ENCODE measurements at places on chromosomes 16 and 17.
A peak's percentile ranks its signal among the peaks of the same experiment; 100 is the strongest.

DNA sequence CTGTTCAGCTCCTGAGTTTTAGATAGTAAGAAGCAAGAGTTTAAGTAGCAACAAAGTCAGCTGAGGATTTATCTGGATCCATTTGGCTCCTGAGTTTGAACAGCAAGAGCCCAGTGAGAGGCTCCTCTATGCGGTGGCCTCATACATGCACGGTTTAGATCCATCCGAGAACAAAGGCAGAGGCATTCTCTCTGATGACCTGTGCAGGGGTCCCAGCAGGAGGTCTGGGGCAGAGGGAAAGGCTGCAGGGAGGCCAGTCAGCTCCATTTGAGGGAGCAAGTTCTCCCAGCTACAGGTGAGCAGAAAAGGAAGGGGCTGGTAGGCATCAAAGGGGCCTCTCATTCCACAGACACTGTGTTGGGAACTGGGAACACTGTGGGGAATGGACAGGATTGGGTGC is 16.5 kb downstream of the PITPNM3 start:
- no peak for DNase-seq

DNA sequence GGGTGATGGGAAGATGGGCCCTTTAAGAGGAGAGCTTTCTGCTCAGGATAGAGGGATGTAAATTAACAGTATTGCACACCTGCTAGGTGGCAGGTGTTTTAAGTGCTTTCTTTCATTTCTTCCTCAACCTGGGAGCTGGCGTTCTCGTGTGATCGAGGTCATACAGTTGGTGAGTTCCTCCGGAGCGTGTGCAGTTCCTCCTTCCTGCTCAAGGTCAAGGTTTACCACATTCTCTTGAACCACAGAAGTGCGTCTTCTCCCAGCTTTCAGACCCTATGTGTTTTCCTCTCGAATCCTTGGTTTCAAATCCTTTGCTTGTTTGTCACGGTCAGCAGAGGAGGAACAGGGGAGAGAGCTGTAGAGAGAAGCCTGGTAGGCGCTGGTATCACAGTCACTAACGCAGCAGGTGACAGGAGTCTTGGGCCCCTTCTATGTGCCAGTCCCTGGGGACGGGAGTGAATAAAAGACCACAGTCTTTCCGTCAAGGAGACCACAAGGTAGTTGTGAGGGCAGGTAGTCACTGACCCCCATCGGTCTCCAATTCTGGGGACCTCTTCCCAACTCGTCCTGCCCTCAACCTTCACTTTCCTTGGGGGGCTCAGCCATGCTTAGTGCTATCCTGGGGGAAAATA is 791 bp downstream of the DNAI2 start:
- no peak for DNase-seq

GRCh38 chr17:39132192-39132610 is 19.2 kb downstream of the PLXDC1 start:
- no peak for DNase-seq

- DNase-seq: no peak
These were observed 14.4 kb upstream of the EEF2K start for GRCh38 chr16:22191532-22192260.

- DNase-seq: no peak
These were observed 95.2 kb upstream of the CIBAR2 start for GRCh38 chr16:85207357-85207921.

DNA sequence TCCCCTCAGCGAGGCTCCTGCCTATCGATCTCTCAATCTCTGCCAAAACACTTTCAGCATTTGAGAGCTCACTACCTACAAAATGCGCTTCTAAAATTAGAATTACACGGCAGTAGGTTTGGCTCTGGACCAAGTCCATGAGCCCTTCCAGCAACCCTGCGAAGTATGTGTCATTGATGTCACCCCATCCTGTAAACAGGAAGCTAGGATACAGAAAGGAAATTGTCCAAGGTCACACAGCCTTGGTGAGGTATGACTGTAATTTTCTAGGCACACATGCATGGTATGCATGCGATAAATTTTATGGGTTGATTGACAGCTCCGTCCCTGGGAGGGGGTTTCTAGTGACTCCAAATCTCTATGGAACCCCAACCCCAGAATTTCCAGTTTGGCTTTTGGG is 330.3 kb upstream of the CDH5 start:
- no peak for DNase-seq

DNA sequence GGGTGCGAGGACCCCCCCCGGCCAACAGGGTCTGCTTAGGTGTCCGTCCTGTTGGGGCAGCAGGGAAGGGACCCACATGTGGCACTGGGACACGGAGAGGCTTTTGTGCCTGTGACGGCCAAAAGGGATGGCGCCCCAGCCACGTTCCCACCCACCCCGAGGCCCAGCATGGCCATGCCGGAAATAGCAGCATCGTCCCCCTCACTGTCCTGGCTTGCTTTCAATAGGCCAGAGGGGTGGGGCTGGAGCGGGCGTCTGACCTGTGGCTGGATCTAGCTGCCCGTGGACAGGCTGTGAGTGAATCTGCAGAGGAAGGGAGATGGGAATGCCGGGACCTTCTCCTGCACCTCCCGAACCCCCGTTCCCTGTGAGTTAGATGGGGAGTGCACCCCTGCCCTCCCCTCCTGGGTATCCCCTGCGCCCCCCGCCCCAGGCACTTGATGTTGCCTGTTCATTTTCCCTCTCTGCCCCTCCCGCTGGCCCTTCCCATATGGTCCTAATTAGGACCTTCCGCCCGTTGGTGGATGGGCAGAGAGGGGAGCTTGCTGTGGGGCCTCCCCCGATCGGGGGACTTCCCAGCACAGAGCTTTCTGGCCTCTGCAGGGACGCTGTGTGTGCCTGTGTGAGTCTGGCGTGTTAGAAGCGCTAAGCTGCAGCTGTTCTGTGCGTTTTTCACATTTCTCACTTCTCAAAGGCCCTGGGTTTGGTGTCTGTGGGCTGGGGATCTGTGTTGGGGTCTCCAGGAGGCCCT is 292.8 kb downstream of the SEC14L1 start:
- DNase-seq: peak; percentile 53

DNA sequence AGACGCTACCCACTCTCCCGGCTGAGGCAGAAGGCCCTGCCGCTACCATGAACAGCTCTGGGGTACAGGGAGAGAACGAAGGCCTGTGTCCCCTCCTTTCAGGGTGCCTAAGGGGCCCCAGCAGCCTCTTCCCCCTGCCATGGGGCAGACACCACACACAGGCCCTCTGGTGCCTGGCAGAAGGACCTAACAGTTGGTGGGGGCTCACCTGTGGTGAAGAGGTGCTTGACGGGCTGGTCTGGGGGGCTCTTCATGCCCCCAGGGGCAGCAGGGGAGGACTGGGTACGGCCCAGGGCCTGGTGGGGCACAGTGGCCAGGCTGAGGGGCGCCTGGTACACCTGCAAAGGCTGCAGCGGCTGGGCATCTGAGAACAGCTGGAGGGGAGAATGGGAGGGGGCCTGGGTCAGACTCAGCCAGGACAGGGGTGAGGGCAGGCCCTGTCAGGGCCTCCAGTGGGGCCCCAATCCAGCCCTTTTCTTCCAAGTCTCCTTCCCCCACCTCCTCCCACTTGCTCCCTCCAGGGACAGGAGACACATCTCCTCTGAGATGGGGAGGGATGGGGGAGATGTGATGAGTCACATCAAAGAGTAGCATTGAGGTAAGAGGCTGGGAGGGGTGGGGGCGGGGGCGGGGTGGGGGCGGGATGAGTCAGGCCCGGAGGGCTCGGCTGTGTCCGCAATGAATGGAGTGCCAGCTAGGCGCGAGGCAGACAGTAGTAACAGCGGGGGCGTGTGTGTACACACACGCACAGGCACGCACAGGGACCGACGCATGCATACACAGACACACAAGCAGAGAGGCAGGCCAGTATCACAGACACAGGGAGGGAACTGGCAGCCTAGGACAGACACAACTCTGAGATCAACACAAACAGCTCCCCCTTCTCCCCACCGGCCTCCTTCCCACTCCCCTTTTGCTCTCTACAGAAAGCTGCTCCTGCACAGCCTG is 16.1 kb downstream of the G6PC3 start:
- DNase-seq: no peak

- DNase-seq: no peak
These were observed 10.8 kb downstream of the EXOC7 start for GRCh38 chr17:76092526-76093413.

DNA sequence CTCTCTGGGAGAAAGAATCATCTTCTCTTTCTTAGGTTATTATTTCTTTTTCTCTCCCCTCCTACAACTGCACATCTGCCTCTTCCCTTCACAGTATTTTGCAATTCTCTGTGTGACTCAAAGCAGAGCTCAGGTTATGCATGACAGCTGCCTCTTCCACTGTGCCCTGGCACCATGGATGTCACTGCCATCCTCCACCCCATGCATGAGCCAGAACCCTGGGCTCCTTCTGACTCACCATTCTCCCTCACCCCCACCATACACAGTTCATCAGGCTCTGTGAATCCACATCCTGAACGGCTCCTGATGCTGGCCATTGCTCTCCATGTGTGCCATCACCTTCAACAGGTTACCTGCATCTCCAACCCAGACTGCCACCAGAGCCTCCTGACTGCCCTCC is 23.9 kb downstream of the CA10 start:
- no peak for DNase-seq

GRCh38 chr17:21285164-21286065 is 904 bp downstream of the MAP2K3 start:
- DNase-seq: no peak

GRCh38 chr16:75382611-75383010 is 50.7 kb downstream of the CFDP1 start:
- DNase-seq: no peak

- no peak for DNase-seq
These were observed 1.6 kb downstream of the XYLT1 start for GRCh38 chr16:17469011-17469740.

GRCh38 chr17:74316220-74316619 is 9.8 kb upstream of the KIF19 start:
- DNase-seq: no peak

GRCh38 chr16:57348327-57348726 is 10.3 kb upstream of the CCL22 start:
- DNase-seq: no peak

GRCh38 chr16:84278968-84279367 is 15.7 kb upstream of the WFDC1 start:
- no peak for DNase-seq

DNA sequence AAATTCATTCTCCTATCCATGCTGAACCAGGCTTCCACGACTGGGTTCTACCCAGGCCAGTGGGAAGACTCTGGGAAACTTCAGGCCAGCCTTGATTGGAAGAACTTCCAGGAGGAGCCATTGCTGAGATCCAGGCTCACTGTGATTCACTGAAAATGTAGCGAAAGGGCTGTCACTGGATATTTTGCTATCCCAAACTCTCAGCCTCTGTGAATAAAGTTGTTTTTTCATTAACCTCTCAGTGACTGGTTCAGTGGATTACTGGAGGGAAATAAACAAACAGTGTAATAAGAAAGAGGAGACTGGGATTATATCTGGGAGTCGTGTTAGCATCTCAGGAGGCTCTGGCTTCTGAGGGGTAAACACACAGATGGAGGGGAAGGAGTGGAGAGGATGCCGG is 3.1 kb downstream of the FOXL1 start:
- DNase-seq: no peak

DNA sequence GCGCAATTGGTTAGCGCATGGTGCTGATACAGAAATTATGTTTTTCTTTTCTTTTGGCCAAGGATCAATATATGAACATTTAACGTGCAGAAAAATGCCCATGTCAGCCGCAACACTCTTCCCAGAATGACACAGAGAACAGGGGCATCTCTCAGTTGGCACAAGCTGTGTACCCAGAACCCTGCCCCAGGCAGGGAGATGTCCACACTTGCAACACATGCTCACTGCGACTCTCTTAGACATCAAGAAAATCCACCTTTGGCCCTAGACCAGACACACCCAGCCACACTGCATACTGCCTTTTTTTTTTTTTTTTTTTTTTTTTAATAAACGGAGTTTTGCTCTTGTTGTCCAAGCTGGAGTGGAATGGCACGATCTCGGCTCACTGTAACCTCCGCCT is 17.0 kb downstream of the PITPNA start:
- DNase-seq: no peak

DNA sequence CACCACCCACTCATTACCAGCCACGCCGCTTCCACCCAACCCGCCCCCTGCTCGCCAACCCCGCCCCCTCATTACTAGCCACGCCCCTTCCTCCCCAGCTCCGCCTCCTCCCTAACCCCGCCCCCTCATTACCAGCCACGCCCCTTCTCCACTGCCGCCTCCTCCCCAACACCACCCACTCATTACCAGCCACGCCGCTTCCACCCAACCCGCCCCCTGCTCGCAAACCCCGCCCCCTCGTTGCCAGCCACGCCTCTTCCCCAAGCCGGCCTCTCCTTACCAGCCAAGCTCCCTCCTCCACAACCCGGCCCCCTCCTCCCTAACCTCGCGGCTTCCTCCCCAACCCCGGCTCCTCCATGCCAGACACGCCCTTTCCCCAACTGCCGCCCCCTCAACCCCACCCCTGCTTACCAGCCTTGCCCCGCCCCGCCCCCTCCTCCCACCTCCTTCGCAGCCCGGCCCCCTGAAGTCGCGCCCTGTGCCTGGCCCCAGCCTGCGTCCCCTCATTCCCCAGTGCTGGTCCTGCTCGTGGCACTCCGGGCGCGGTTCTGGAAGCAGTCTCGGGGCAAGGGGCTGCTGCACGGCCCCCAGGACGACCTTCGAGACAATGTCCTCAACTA is 7.3 kb downstream of the SLC22A31 start:
- DNase-seq: peak; percentile 48

GRCh38 chr16:58460219-58460610 is 39.7 kb upstream of the NDRG4 start:
- no peak for DNase-seq

DNA sequence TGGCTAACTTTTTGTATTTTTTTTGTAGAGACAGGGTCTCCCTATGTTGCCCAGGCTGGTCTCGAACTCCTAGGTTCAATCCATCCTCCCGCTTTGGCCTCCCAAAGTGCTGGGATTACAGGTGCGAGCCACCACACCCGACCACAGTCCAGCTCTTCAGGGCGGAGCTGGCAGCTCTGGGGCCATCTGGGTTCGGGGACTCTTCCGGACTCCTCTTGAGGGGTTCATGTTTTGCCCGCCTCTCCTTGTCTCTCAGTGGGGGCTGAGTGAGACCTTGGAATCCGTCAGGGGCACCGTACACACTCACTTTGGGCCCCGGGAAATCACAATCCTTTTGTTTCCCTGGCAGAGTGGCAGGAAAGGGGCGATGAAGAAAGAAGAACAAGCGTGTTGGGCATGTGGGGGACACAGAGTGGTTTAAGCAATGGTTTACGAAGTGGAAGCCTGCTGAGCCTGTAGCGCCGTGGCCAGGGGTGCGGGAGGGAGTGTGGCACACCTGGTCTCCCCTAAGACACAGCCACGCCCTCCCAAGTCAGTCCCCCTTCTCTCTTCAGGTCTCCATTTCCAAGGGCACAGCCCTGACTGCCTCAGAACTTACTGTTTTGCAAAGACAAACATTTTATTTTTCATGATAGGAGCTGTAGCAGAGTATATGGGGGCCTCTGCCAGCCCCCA is 26.1 kb downstream of the TNS4 start:
- DNase-seq: no peak

- no peak for DNase-seq
These were observed 279.3 kb downstream of the ZFHX3 start for GRCh38 chr16:72768591-72768990.

DNA sequence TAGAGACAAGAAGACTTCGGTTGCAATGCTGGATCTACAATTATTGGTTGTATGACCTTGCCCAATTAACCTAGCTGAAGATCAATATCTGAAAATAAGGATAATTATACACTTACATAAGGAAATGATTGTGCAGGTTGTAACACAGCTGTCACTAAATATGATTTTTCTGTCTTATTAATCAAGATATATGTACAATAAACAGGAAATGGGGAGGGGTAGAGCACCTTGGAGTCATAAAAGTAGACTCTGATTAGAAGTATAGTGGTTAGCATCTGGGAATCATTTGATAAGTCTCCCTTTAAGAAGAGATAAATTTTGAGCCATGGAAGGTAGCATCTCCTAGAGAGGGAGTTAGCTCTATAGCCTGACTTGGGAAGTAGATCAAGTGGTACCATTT is 369.2 kb downstream of the SHISA9 start:
- DNase-seq: no peak
